Type B pancreatic cell (in vitro differentiated cells): ENCODE measurements at places on chromosomes 11 and 22.
A peak's percentile ranks its signal among the peaks of the same experiment; 100 is the strongest.

DNA sequence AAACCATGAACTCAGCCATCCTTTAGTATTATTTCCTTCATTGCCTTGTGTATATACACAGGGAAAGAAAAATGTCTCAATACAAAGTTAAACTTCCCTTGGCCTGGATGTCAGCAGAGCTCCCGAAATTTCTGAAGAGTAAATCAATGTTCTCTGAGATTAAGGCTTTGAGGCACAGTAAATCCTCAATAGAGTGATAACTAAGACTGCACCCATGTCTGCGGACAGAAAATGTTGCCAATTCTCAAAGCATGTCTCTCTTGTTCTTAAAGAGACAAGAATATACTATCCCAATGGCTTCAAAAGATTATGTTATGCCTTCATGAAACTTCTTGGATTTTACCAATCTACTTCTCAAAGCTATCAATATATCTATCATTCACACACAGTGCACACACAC is 1196.7 kb upstream of the TENM4 start:
- no peak overlapping the region for H3K27ac ChIP-seq
- no peak overlapping the region for H3K4me3 ChIP-seq
- no peaks in the 10 kb centered on the region for H3K36me3 ChIP-seq
- DNase-seq = no peak

DNA sequence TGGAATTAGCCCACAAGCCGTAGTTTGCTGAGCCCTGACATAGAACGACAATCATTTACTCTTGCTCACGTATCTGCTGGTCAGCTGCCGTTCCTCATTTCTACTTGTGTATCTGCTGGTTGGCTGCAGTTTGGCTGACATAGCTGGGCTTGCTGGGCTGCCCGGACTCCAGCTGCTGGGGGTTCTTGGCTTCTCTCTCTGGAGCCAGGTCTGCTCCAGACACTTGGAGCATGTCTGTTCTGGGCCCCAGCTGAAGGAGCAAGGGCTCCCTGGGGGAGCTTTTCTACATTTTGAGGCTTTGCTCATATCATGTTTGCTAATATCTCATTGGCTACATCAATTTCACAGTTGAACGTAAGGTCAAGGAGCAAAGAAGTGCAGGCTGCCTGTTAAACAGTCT is 47.3 kb downstream of the PRDM11 start:
- H3K27me3 ChIP-seq = no peaks in the 10 kb centered on the region
- no peak for DNase-seq
- peaks cover 40% of the 10 kb centered on the region for H3K36me3 ChIP-seq
- peaks cover 6% of the 10 kb centered on the region for H3K4me1 ChIP-seq

GRCh38 chr11:101848262-101848661 is 66.5 kb upstream of the CEP126 start:
- H3K36me3 ChIP-seq = no peaks in the 10 kb centered on the region
- DNase-seq = no peak
- H3K4me1 ChIP-seq = no peaks in the 10 kb centered on the region
- H3K4me3 ChIP-seq = no peak overlapping the region
- no peaks in the 10 kb centered on the region for H3K27me3 ChIP-seq

- peaks cover 11% of the 10 kb centered on the region for H3K4me1 ChIP-seq
- H3K27ac ChIP-seq = no peak overlapping the region
- DNase-seq = no peak
- H3K36me3 ChIP-seq = no peaks in the 10 kb centered on the region
Observed at GRCh38 chr11:92436034-92436920, 211.7 kb downstream of the FAT3 start.

DNA sequence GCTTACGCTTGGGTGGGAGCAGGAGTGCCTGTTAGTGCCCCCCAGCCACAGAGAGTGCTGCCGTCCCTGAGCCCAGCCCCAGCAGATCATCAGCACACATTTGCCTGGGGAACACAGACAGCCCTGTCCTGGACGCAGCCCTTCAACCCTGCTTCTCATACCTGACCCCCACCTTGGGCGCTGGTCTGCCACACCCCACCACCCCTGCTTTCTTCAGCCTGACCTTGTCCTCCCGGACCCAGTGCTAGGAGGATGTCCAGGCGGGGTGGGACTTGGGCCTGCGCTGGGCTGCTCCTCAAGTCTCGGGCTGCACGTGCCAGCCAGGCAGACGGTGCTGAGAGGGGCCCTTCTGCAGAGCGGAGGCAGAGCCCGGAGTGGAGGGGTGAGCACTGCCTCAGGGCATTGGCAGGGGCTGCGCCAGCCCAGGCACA is 119.2 kb downstream of the KCNQ1OT1 start:
- H3K4me3 ChIP-seq = no peak overlapping the region
- H3K27ac ChIP-seq = no peak overlapping the region
- no peaks in the 10 kb centered on the region for H3K4me1 ChIP-seq
- H3K27me3 ChIP-seq = no peaks in the 10 kb centered on the region
- peak; percentile 69 for DNase-seq
